Activated T-cell treated with anti-CD3 and anti-CD28 coated beads, Interleukin-2, amount 50 U/mL, for 1 hour (primary cell): ENCODE measurements at places on chromosomes 1 and 21.

DNA sequence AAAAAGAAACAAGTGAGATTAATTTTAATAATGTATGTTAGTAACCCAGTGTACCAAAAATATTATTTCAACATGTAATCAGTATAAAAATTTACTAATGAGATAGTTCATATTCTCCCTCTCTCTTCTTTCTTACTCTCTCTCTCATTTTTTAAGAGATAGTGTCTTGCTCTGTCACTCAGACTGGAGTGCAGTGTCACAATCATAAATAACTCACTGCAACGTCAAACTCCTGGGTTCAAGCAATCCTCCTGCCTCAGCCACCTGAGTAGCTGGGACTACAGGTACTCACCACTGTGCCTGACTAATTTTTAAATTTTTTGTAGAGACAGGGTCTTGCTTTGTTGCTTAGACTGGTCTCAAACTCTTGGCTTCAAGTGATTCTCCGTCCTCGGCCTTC, 123.9 kb downstream of the NRDC start:
- DNase-seq: no peak

DNA sequence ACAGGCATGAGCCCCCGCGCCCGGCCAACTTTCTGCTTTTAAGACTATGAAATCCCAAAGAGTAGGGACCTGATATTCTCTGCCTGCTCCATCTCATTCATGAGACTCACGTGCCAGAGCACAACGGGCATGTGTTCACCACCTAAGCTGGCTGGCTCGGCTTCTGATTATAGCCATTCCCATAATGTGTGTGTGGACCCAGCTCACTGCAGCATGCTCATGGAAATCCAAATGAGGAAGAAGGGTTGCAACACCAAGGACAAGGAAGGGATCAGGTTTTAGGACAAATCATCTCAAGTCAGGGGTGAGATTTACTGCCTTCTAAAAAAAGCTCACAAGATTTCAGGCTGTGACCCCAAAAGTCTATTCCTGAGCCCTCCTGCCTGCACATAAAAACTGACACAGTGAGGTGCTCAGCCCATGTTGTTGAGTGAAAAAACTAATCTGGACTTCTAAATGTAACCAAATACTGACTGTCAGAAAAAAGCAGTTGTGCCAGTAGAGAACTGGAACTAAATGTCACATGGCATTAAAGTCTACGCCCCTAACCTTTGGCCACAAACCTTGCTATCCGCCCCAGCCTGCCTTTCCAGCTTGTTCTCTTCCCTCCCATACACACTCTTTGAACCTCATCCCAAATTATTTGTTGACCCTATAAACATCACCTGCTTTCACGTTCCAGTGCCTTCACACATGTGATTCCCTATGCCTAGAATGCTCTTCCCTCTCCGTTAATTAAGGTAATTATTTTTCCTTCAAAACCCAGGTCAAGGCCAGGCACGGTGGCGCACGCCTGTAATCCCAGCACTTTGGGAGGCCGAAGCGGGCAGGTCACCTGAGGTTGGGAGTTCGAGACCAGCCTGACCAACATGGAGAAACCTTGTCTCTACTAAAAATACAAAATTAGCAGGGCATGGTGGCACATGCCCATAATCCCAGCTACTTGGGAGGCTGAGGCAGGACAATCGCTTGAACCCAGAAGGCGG, 9.1 kb upstream of the COA7 start:
- no peak for DNase-seq

GRCh38 chr1:228391411-228392020, 15.1 kb downstream of the TRIM11 start:
- peak; percentile 10 for DNase-seq

- DNase-seq: no peak
Observed at GRCh38 chr1:3729594-3730542, 22.4 kb upstream of the CCDC27 start.

DNA sequence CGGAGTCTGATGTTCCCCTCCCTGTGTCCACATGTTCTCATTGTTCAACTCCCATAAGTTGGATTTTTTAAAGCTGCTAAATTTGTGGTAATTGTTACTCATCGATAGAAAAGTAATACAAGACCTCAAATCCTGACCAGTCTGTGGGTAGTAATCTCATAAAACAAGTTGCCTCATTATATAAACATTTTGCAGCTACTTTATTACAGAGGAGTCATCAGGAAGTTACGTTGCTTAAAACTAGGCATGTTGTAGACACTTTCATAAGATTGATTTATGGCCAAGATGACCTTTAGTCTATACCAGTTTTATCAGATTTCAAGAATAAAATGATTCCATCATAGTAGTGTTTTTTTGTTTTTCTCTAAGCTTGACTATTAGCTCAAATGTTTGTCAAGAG, 208.8 kb downstream of the GIPC2 start:
- no peak for DNase-seq

DNA sequence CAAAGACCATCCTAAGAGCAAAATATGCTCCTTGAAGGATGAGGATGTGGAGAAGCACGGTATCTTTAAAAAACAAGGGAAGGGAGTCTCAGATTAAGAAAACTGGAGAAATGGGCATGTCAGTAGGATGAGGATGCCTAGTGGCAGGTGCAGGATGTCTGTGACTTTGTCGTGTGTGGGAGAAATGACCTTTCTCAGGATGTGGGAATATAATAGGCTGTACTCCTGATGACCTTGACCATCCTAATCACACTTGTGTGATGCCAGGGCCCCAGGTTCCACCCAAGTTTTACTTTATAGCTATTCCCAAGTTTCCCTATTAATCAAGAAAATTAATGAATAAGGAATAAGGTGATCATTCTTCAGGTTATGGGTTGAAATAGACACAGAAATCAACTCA, 12.9 kb downstream of the C1orf116 start:
- no peak for DNase-seq

DNA sequence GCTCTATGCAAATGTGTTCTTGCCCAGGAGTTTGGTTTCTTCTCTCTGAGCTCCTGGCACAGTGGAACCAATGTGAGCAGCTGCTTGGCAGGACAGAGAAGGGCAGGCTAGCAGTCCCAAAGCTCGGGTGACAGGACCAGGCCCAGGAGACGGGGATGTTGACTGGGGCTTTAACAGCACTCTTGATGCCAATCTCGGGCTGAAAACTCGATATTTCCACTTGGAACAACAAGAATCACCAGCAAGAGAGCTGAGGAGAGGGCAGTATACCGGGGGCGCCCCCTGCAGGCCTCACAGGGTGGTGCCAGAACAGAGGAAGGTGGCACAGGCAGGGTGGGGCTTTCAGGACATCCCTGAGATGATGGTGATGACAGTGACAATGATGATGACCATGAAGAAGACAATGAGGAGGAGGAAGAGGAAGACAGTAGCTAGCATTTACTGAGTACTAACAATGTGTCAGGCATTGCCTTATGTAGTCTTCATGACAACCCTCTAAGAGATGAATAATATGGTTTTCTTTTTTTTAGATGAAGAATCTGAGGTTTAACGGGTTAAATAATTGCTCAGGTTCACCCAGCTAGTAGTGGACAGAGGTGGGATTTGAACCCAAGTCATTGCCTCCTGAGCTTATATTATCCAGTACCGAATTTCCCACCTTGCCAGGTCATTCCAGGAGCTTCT, 2.7 kb upstream of the KCNJ9 start:
- peak; percentile 70 for DNase-seq

- no peak for DNase-seq
Observed at GRCh38 chr1:35585281-35585680, 12.2 kb downstream of the TFAP2E start.
